Activated T-cell treated with anti-CD3 and anti-CD28 coated beads for 4 hours (primary cell): ENCODE measurements at places on chromosomes 4 and X.
A peak's percentile ranks its signal among the peaks of the same experiment; 100 is the strongest.

DNA sequence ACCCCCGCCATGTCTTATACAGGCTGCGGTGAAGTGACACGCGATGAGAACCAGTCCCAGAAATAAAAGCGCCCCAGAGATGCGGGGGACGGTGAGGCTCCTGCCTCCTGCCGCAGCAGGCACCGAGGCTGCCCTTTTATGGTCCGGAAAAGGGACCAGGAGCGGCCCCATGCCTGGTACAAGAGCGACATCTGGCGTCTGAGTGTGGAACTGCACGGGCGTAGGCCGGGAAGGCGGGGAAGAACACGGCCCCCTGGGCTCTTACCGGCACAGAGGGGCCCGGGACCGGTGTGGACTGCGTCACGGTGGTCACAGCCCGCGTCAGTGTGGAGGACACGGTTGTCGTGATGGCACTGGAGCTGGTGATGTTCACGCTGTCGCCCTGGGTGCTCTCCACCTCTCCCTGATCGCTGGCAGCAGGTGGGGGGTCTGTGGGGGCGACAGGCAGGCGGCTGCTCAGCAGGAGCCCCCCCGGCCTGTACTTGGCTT is 8.9 kb upstream of the RENBP start:
- peak; percentile 77 for DNase-seq

GRCh38 chr4:32172086-32172485 is 1451.9 kb downstream of the PCDH7 start:
- DNase-seq, result no peak

DNA sequence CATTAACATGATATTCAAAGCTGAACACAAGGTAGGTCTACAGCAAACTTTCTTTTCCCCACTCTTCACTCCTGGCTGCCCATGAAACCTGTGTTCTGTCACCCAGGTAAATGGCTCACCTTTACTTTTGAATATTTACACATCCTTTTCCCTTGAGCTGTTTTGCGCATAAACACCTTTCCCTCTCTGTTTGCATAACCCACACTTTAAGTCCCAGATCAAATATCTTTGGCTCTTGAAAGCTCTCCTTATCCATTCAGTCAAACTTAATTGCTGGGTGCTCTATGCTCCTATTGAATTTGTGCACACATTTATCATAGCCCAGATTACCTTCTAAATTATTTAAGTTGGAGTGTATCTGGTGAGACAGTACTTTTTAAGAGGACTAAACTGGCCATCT is 51.7 kb upstream of the ATP8A1 start:
- DNase-seq, result no peak

DNA sequence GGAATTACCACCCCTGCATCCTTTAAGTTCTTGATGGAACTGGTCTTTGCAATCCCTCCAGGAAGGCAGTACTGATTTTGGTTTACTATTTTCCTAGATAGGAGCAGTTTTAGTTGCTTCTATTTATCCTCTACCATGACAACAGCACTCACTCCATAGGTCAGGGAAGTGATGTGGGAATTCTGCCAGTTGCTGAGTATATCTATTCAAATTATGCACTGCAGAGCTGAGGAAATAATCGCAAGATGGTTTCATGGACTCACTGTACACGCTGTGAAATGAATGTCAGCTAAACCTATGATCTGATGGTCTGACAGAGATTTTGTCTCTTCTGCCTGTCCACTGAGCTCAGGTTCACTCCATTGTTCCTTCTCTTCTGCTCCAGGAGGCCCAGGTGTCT is 135.8 kb downstream of the FAAH2 start:
- DNase-seq, result no peak

DNA sequence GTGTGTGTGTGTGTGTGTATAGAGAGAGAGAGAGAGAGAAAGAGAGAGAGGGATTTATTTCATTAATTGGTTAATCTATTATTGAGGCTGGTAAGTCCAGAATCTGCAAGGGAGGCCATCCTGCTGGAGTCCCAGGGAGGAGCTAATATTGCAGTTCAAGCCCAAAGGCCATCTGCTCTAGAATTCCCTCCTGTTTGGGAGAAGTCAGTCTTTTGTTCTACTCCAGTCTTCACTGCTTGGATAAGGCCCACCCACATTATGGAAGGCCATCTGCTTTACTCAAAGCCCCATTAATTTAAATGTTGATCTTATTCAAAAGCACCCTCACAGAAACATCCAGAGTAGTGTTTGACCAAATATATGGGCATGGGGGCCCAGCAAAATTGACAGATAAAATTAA is 317.5 kb upstream of the RASGEF1B start:
- no peak for DNase-seq
